Transverse colon (tissue), 4 donors: ENCODE measurements at places on chromosomes 13 and 19.

DNA sequence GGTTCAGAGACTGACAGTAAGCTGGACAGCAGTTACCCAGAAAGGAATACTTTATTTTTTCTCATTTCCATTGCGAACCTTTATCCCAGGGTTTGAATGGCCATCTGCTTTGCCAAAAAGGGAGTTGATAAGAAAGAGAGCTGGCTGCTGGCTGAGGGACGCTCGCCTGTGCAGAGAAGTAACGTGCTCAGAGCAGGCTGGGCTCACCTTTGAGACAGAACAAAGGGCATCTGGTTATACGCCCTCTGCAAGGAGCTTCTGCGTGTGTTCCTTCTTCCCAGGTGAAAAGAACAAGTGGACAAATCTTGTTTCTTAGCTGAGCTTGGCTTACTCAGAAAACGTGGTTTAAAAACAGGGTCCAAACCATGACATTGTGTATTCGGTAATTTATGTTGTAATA lies 47.4 kb downstream of the EFNB2 start:
- DNase-seq: peak; percentile 51

GRCh38 chr13:104320446-104320845 lies 1254.2 kb upstream of the SLC10A2 start:
- DNase-seq: no peak

DNA sequence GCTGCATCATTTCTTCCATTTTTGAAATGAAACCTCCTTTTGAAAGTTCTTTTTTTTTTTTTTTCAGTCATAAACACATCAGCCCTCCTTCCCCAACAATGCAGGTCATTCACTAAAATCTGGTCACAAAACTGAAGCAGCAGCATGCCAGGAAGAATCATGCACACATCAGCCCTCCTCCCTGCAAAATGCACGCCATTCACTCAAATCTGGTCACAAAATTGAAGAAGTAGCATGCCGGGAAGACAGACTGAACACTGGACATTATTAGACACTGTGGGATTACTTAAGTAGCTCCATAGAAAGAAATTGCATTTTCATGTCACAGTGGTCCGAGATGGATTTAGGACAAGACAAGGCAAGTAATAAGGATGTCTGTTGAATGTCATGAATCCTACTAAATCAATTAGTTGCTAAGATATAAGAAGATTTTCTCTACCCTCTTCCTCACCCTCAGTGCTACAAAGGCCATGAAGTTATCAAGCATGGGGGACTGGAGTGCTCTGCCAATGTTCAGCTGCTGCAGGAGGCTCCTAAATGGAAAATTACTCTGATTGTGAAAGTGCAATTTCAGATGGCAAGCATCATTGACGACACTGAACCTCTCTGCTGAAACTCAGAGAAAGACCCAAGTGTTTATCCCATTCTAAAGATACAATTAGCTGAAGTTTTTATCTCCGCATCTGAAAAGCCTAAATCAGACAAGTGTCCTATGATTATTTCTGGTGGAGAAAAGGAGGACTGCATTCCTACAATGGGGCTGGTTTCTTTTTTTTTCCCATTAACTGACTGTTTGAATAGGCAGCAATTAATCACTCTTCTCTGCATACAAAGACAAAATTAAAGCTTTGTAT lies 913.2 kb downstream of the DIAPH3 start:
- DNase-seq: no peak

- DNase-seq: no peak
These were observed 14.0 kb upstream of the TMEM86B start for GRCh38 chr19:55242517-55242916.

DNA sequence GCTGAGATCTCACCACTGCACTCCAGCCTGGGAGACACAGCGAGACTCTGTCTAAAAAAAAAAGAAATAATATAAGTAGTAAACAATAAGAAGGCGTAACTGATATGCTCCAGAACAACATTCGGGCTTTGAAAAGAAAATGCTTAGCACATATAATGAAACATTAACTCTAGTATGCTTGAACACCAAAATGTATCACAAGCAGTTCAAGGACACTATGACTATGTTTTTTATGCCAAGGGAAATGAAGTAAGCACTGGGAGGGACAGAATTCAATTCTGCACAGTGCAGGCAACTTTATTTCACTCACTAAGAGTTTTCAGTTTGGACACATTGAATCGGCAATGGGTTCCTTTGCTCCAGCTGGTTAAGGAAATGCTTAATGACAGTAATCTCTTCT lies 178.7 kb downstream of the TBC1D4 start:
- no peak for DNase-seq

DNA sequence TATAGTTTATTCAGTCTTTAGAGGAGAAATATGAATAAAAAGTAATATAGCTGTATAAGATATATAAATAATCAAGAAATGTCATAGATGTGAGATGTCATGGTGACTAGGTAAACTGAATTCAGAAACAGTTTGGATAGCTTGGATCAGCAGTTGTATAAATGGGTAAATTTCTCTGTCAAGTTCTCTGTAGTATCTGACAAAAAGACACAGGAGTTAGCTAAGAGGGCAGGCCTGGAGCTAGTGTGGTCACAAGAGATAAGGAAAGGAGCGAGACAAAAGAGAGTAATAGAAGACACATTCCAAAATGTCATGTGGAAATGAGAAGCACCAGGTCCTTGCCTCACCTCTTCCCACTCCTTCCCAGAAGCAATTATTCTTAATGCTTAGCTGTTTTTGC lies 349.0 kb downstream of the LMO7 start:
- DNase-seq: no peak

- DNase-seq: no peak
These were observed 397 bp downstream of the DACT3 start for GRCh38 chr19:46660551-46661019.

DNA sequence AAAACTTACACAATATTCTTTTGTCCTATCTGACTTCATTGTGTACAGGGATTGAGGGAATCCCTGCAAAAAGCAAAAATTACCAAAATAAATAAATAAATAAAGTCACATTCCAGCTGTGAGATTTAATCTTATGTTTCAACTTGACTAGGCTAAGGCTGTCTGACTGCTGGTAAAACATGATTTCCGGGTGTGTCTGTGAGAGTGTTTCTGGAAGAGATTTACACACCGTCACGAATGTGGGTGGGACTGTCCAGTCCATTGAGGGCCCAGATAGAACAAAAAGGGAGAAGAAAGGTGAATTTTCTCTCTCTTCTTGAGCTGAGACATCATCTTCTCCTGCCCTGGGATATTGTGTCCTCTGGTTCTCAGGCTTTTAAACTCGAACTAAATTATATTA lies 166.1 kb downstream of the LIG4 start:
- no peak for DNase-seq

- peak; percentile 80 for DNase-seq
These were observed 1.7 kb downstream of the IRS2 start for GRCh38 chr13:109784590-109785140.

DNA sequence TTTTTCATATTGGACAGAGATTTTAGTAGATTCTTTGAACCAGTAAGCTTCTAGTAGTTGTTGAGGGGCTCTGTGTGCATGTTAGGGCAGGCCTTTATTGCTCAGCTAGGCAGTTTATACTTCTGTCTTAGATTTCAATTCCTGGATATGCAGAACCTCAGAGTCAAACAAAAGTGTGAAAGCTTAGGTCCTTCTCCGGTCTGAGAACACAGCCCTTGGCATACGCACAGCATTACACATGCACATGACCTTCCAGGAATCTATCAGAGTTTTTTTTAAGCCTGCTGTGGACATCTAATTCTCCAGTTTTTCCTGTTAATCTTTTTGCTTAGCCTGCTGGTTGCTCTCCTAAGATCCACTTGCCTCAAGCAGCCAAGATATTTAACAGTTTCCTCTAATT lies 77.9 kb upstream of the KL start:
- no peak for DNase-seq

- DNase-seq: no peak
These were observed 18.4 kb downstream of the NAXD start for GRCh38 chr13:110633776-110634175.

- DNase-seq: no peak
These were observed 18.8 kb upstream of the WASF3 start for GRCh38 chr13:26538363-26539317.

DNA sequence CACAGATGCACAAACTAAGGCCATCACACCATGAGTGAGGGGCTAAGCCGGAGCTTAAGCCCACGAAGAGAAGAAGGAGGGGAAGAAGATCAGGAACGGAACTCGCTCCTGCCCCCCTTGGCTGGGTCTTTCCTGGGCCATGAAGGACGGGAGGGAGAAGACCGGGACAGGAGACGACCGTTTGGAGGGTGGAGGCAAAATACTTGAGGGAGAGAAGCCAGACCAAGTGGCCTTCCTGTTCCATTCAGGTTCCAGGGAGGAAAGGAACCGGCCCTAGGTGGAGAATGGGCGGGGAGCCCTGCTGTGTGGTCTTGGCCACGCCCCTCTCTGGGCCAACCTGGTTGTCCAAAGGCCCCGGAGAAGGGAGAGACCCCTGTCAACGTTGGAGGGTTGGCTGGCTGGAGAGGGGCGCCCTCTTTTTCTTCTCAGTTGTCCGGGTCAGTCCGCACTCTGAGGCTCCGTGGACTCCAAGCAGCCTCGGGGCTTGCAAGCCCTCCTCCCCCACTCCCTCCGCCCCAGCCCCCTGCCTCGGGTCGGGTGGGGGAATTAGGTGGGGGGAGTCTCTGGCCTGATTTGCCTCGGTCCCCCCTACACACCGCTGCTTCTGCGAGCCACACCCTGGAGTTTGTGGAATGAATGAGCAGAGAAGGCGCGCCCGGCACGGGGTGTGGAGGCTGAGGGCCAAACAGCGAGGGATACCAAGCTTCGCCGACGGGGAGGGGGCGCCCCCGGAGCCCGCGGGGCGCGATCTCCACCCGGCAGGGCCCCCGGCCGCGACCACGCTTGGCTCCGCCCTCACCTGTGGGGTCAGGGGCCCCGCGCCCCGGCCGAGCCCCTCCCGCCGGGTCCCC lies 757 bp downstream of the FBN3 start:
- no peak for DNase-seq

DNA sequence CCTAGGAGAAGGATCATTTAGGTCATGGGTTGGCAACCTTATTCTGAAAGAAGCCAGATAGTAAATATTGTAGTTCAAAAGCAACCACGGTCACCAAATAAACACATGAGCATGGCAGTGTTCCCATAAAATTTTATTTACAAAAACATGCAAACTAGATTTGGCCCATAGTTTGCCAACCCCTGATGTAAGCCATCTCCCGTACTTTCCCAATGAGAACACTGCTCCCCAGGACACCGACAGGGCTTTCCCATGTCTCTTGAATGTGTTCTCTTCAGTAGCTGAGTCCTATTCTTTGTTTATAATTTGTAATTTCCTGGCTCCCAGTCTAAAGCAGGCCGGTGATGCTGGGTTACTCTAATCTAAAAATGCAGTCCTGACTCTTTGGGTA lies 239.6 kb downstream of the LHFPL6 start:
- no peak for DNase-seq

DNA sequence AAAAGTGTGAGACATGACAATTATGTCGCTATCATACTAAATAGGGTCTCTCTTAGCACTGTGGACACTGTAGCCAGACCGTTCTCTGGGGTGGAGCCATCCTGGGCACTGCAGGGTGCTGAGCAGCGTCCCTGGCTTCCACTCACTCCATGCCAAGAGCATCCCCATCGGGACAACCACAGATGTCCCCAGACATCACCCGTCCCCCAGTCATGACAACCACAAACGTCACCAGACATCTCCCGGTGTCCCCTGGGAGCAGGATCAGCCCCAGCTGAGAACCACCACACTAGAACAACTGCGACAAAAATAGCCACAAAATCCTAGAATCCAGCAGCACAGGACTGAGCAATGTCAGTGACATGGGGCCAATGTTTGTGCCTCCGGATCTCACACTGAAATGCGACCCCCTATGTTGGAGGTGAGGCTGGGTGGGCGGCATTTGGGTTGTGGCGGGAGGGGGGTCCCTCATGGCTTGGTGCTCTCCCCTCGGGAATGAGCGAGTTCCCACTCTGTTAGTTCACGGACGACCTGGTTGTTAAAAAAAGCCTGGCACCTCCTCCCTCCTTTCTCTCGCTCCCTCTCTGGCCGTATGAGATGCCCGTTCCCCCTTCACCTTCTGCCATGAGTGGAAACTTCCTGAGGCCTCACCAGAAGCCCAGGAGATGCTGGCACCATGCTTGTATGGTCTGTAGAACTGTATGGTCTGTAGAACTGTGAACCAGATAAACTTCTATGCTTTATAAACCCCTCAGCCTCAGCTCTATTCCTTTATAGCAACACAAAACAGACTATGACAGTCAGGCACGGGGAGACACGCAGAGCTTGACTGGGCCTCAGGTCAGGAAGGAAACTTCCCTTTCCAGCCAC lies 93.9 kb downstream of the GADD45B start:
- DNase-seq: no peak

GRCh38 chr19:40530091-40530901 lies 46.4 kb upstream of the SHKBP1 start:
- no peak for DNase-seq

DNA sequence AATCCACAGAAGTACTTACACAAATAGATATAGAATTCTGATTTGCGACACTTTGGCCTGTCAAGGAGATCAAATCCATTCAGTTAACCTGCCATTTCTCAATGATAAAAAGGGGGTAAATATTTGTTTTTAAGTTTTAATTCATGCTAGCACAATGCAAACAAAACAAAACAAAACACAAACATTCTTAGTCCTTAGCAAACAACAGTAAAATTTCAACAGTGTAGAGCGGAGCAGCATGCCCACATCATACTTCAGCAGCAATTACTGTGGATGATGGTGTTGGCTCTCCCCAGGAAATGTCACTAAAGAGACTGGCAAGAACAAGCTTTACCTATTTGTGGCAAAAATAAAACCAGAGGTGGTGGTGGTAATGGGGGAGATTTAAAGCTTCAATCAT lies 625.2 kb upstream of the PCDH20 start:
- no peak for DNase-seq

DNA sequence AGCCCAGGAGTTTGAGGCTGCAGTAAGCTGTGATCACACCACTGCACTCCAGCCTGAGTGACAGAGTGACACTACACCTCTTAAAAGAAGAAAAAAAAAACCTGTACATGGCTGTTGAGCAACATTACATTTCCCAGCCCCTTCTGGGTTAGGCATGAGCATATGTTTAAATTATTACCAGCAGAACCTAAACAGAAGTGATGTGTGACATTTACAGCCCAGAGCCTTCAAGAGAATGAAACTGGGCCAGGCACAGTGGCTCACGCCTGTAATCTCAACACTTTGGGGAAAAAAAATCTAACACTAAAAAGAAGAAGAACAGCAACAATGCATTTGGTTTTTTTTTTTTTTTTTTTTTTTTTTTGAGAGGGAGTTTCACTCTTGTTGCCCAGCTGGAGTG lies 38.3 kb downstream of the MRPS31 start:
- no peak for DNase-seq

DNA sequence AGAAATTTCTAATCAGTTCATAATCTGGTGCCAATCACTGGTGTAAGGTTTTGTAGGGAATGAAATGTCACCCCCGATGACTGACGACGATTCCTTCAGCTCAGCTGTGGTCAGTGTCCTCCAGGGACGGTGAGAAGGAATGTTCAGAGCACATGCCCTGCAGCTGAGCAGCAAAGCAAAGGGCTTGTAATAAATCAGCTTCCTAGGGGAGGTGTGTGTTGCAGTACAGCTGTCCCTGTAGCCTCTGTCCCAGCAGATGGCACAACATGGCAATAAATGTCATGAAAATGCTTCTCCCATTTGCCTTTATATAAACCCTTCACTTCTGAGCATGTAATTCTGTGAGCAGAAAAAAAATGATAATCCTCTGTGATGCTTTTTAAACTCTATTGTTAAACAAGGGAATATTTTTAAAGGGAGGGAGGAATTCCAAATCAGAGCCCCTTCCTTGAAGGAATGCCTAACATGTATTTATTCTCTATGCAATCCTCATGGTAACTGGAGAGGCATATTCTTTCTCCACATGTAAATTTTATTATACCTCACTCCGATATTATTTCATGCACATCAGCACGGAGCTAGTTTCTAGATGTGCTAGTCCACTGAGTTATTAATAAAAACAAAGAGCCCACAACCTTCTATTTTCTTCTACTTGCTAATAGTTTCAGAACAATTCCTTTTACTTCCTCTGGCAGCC lies 102.5 kb downstream of the FAM216B start:
- peak; percentile 43 for DNase-seq
